ENCODE measurements at places on chromosomes 4 and X. TPM values are rescaled to one million over a fixed set of nuclear protein-coding genes. Genes with fewer than 3 reads are reported as not detected.

SEC24B gene
- 24.1 TPM for total RNA-seq

RBMXL3 gene
- total RNA-seq = not detected

MTMR8 gene
- 0.51 TPM for total RNA-seq

RTL5 gene
- total RNA-seq = 2.4 TPM

PDK3 gene
- 5.1 TPM for total RNA-seq

SASH3 gene
- 2.2 TPM for total RNA-seq

ODAM gene
- total RNA-seq = not detected

EMD gene
- total RNA-seq = 49.2 TPM

NAP1L2 gene
- 5.4 TPM for total RNA-seq

GPRASP1 gene
- total RNA-seq = 3.8 TPM

PPBP gene
- 0.32 TPM for total RNA-seq

HSFX3 gene
- total RNA-seq = not detected

GABRQ gene
- total RNA-seq = not detected

CT55 gene
- total RNA-seq = not detected

PPA2 gene
- 93.1 TPM for total RNA-seq

GPAT3 gene
- total RNA-seq = 39.6 TPM

MAGEB10 gene
- total RNA-seq = not detected

MTNR1A gene
- not detected for total RNA-seq

PTTG2 gene
- total RNA-seq = 0.67 TPM

GC gene
- total RNA-seq = 0.24 TPM

FDCSP gene
- total RNA-seq = not detected

INTU gene
- 4.0 TPM for total RNA-seq

IL2 gene
- total RNA-seq = not detected

FAT4 gene
- 6.2 TPM for total RNA-seq

GAGE12H gene
- not detected for total RNA-seq

GPR50 gene
- total RNA-seq = not detected

ELF2 gene
- 41.3 TPM for total RNA-seq

CXCL3 gene
- 0.75 TPM for total RNA-seq

CT45A3 gene
- total RNA-seq = not detected

LRP2BP gene
- 2.6 TPM for total RNA-seq

PLAC1 gene
- not detected for total RNA-seq

AIFM1 gene
- total RNA-seq = 142 TPM

PCDH7 gene
- 18.7 TPM for total RNA-seq

BCORL1 gene
- 10.1 TPM for total RNA-seq

CITED1 gene
- not detected for total RNA-seq

SOWAHD gene
- total RNA-seq = 0.51 TPM

TMEM255A gene
- total RNA-seq = 1.1 TPM

VCX3B gene
- not detected for total RNA-seq

BLTP1 gene
- 30.5 TPM for total RNA-seq

RAB9B gene
- total RNA-seq = 28.0 TPM

All from Right ventricle myocardium superior (tissue), 1 donor.